ENCODE measurements at places on chromosomes 13 and 19.

DNA sequence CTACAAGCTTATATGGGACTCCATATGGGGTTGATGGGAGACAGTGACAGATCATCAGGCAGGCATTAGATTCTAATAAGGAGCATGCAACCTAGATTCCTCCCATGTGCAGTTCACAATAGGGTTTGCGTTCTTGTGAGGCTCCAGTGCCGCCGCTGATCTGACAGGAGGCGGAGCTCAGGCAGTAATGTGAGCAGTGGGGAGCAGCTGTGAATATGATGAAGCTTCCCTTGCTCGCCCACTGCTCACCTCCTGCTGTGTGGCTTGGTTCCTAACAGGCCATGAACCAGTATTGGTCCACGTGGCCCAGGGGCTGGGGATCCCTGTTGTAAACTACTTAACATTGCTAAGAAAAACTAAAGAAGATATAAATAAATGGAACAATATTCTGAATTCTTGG is 378.4 kb downstream of the KCNRG start:
- no peak for DNase-seq

- DNase-seq = no peak
Observed at GRCh38 chr19:4712771-4713170, 10.9 kb downstream of the DPP9 start.

DNA sequence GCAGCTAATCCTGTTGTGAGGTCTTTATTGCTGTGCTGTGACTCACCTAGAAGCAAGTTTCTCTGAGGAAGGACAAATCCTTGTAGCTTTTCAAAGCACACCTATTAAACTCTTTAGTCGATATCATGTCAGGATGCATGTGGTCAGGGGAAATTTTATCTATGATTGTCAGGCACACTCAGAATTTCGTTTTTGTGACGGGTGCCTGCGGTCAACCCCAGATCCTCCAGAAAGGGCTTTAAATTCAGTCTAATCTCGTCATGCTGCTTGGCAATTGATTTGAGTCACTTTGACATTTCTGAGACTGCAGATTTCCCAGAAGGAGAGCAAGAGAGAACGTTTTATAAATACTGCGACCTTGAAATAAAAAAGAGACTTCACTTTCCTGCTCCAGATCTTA is 316.9 kb downstream of the FGF9 start:
- DNase-seq = no peak

- DNase-seq = no peak
Observed at GRCh38 chr19:35853038-35853756, 893 bp upstream of the NPHS1 start.

DNA sequence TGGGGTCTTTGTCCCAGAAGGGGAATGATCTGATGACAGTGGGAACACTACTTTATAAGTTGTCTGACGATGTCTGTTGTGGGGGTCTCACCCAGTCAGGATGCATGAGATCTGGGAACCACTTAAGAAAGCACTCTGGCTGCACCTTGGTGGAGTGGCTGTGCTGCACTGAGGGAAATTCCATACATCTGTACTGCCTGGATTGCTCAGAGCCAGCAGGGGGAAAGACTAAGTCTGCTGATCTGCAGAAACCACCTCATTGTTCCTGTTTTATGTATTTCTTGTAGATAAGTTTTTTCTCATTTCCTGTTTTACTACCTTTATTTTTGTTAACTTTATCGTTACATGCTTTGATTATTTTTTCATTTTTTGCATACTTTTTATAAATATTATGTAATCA is 27.3 kb downstream of the ZNF430 start:
- DNase-seq = no peak

DNA sequence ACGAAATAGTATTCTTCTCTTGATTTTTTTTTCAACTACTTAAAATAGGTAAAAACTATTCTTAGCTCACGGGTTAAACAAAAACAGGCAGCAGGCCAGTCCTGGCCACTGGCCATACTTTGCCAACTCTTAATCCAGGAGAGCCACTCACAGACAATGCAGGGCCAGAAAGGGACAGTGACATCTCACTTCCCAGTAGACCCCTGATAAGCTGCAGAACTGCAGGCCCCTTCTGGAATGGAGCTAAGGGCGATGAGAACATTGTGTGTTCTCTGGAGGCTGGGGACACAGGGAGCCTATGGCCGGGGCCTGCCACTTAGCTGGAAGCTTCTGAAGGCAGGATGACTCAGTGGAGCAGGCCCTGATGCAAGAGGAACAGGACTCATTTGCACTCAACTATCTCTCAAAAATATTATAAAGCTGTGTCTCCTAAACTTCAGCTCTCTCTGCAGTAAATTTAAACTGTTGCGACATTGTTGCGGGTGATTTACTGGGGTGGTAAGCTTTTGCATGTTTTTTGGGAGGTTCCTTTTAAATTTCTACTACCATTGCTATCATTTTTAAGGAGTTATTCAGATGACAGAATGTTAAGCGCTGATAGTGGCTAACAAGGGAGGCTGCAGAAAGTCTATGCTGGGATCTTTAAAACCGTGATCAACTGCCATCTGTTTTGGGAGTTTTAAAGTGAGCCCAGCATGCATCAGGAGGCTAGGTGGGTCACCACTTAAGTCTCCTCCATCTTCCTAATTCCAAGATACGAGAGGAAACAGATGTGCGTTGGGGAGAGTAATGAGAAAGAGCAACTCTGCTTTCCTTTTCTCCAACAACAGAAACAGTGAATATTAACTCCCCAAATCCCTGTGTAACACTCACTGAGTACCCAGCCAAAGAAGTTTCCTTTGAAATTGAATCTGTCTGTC is 33.2 kb upstream of the KATNAL1 start:
- no peak for DNase-seq

DNA sequence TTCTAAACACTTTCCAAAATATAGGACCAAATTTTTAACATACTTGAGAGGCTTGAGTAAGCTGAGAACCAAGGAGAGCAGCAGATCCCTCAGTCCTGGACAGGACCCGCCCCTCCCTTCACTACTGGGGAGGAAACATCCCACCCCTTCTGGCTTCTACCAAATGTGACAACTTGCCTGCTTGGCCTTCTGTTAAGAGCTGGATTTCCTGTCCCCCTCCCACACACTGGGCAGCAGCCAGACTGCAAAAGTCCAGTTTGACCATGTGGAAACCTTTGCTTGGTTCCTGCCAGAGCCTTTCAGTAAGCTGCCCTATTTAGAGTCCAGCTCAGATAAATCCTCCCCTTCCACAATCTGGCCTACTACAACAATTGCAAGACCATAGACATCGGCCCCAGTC is 84.3 kb downstream of the FGF14 start:
- no peak for DNase-seq

DNA sequence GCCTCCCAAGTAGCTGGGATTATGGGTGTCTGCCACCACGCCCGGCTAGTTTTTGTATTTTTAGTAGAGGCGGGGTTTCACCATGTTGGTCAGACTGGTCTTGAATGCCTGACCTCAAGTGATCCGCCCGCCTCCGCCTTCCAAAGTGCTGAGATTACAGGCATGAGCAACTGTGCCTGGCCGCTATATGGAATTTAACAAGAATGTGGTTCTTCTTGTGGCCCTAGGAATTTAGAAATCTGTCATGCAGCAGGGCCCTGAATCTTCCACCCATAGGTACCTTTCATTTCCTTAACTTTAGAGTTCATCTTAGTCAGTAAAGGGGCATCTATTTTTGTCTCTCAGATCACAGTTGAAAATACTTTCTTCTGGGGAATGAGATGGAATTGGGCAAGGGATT is 25.6 kb upstream of the NDFIP2 start:
- no peak for DNase-seq

- DNase-seq = no peak
Observed at GRCh38 chr13:98335721-98336120, 158.7 kb upstream of the RNF113B start.

- DNase-seq = no peak
Observed at GRCh38 chr13:41974262-41974900, 13.5 kb upstream of the VWA8 start.

Data from SHP77 treated with DMSO at 0.1 percent for 48 hours (cell line).